ENCODE measurements at places on chromosomes 2 and 18.
A peak's percentile ranks its signal among the peaks of the same experiment; 100 is the strongest.

- no peak for DNase-seq
Measured at GRCh38 chr2:9613291-9613690, 17.5 kb downstream of the YWHAQ start.

- DNase-seq, result no peak
Measured at GRCh38 chr2:231926761-231927565, 767 bp upstream of the NPPC start.

- no peak for DNase-seq
Measured at GRCh38 chr2:158493458-158493857, 36.7 kb downstream of the PKP4 start.

DNA sequence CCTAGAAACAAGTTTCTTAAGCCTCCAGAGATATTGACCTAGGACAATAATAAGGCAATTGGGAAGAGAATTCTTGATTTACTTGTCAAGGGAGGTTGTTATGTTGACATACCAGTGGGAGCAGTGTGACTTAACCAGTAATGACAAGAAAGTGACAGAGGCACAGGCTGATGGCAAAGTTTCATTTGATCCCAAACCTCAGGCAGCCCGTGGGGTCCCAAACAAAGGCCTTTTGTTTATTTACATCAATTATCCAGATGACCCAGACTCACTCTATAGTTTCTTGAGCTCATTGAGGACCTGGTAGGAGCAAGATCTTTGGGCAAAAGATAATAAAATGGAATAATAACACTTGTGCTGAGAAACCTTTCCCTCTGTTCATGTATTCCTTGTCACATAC, 336.8 kb downstream of the ARL6IP6 start:
- no peak for DNase-seq

DNA sequence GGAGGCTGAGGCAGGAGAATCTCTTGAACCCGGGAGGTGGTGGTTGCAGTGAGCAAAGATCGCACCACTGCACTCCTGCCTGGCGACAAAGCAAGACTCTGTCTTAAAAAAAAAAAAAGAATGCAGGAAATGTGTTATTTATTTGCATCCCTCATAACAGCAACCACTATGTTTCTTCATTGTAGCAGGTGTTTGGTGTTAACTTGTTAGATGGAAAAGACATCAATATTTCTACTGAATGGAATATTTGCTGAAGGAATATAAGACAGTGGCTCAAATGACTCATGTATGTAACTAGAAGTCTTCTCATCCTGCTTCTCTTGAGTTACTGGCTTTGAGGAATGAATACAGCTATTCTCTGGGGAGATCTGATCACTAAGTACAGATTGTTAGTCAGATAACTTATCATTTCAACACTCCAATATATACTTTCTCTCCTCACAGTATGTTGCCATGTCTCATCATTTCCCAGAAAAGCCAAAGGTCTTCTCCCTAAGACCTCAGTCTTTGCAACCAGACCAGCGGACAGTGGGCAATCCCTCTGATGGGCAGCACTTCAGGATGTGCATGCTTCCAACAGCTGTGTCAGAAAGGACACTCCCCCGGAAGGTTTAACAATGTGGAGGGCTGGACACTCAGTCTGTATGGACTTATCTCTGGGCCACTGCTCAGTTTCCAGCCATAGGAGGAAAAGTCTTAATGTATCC, 104.4 kb upstream of the STK17B start:
- no peak for DNase-seq

DNA sequence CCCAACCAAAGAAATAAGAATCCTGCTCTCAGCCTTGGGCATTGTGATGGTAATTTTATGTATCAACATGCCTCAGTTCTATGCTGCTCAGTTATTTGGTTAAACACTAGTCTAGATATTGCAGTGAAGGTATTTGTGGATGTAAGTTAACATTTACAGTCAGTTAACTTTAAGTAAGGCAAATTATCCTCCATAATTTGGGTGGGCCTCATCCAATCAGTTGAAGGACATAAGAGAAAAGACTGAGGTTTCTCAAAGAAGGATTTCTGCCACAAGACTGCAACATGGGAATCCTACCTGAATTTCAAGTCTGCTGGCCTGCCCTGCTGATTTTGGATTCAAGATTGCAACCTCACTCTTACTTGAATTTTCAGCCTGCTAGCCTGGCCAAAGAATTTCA, 975.5 kb upstream of the ACVR2A start:
- no peak for DNase-seq

GRCh38 chr2:231769170-231770136, 11.6 kb downstream of the PDE6D start:
- no peak for DNase-seq

DNA sequence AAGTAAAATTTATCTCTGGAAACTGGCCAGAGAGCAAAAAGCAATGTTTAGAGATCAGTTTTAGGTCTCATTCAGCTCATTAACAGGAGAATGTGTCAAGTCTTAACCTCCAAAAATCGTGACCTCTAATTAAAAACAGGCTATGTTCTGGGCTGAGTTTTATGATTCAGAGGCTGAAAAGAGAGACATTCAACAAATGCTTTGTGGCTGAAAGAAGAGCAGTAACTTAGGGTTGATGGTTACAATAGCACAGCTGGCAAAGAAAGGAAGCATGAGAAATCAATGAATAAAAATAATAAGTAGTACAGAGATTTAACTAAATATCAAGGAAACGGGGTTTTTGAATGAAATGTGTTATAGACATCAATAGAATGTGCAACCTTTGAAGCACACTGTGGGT, 13.1 kb downstream of the TGIF1 start:
- DNase-seq, result no peak

DNA sequence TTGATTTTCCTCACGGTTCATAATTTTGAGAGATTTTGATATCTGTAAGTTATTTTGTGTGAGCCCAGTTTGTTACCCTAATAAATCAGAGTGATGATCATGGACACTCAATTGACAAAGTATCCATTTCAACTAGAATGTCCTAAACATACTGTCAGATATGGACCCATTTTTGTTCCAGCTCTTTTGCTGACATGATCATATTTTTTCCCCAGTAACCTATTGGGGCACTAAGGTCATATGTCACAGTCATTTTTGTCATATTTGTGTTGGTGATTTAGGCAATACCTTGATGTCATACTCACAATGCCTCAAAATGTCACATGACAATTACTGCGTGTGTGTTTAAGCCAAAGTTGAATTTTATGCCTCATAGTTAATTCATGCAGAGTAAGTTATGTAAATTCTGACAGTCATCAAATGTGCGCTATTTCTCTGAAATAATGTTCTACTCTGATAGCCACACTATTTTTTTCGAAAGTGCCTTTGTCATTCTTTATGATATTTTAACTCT, 218.7 kb downstream of the ARHGAP15 start:
- DNase-seq, result no peak

DNA sequence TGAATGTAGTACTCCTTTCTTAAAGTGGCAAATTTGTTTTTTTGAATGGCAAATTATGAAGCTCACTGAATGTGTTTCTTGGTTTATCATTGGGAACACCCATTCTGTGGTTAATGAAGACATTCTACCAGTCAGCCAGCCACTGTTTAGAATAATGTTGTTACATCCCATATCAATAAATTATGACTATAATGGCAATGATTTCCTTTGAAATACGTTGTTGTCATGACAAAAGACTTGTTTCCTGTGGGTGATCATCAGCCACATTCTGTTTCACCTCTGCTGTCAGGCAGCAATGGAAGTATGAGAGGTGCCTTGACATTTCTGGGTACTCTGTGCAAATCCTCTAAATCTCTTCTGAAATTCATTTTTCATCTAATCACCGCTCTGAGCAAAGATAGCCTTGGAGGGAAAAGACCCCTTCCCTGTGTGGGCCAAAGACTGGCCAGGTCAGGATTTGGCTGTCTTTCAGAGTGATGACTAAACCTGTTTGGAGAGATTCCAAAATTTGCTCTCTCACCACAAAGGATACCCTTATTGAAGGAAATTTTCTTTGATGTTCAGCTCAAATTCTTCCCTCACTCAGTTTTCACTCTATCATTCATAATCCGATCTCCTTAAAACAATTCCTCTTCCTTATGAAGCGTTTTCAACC, 869.2 kb downstream of the BCL11A start:
- no peak for DNase-seq

GRCh38 chr2:72276356-72276755, 128.7 kb upstream of the CYP26B1 start:
- no peak for DNase-seq

DNA sequence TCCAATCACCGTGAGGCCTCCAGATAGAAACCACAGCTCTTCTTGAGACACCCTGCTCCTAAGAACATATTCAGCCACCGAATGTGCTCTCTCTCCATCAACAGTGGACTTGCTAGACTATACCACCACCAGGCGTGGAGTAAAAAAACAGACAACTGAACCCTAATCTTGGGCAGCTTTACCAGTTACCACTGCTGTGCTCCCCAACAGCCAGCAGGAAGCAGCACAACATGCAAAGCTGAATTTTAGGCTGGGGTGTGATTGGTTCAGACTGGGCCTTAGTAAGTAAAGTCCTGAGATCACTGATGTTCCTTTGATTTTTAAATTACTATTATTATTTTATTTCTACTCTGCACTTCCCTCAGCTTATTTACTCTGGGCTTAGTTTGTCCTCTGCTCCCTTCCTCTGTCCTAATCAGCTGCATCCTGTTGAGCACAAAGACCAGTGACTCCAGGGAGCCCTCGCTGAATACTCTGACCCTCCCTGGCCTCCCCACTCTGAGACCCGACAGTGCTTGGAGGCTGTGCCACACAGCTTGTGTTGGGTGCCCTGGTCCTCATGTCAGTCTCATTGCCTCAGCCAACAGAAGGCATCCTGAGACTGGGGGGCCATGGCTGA, 21.9 kb downstream of the MRPL35 start:
- peak; percentile 17 for DNase-seq

DNA sequence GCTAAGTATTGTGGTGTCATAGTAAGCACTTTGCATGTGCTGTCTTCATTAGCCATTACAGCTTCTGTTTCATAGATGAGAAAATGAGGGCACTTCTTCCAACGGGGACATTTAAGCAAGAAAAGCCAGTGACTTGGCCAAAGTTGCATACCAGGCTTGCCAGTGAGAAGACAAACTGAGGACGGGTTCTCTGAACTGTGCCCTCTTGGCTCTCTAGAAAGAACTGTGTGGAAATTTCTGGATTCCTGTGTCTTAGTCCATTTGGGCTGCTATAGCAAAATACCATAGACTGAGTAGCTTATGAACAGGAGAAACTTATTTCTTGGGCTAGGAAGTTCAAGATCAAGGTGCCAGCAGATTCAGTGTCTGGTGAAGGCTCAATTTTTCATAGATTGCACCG, 13.3 kb downstream of the CTIF start:
- no peak for DNase-seq

GRCh38 chr2:179606141-179606540, 255.3 kb downstream of the ZNF385B start:
- DNase-seq, result no peak

GRCh38 chr2:168462543-168463045, 6.5 kb downstream of the CERS6 start:
- no peak for DNase-seq

DNA sequence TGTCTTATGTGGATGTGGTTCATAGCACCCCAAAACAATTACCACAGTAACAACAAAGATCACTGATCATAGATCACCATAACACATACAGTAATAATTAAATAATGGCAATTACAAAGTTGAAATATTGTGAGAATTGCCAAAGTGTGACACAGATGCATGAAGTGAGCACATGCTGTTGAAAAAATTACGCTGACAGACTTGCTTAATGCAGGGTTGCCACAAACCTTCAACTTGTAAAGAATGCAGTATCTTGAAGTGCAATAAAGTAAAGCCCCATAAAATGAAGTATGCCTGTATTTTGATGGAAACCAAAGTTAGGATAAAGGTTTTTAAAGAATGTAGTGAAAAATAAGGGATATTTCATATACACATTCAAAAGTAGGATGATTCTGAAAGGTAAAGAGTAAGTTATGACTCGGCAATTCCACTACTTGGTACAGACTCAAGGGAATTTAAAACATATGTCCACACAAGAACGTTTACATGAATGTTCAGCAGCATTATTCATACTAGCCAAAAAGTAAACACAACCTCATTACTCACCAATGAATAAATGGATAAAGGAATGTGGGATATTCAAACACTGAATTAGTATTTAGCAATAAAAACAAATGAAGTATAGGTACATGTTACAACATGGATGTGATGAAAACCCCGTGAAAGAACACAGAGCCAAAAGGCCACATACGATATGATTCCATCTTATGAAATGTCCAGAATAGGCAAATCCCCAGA, 61.6 kb downstream of the SCN9A start:
- DNase-seq, result no peak

GRCh38 chr2:198763793-198764192, 693.9 kb downstream of the SATB2 start:
- no peak for DNase-seq

DNA sequence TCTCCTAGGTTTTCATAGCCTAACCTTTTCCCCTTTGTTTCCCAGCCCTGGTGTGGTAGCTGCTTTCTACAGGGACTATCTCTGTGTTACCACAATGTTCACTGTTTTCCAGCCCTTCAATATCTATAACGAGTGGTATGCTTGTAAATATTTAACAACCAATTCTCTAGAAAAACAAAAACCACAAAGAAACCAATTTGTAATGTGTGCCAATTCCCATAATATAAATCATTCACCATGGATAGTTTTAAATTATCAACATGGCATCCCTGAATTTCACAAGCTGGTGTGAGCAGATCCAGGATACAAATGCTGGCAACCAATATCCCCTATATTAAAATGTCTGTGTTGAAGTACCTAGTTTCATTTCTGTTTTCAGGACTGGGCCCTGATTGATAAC, 207.5 kb upstream of the FBXO11 start:
- DNase-seq, result no peak

- peak; percentile 29 for DNase-seq
Measured at GRCh38 chr2:181677912-181678586, 2.3 kb downstream of the NEUROD1 start.

DNA sequence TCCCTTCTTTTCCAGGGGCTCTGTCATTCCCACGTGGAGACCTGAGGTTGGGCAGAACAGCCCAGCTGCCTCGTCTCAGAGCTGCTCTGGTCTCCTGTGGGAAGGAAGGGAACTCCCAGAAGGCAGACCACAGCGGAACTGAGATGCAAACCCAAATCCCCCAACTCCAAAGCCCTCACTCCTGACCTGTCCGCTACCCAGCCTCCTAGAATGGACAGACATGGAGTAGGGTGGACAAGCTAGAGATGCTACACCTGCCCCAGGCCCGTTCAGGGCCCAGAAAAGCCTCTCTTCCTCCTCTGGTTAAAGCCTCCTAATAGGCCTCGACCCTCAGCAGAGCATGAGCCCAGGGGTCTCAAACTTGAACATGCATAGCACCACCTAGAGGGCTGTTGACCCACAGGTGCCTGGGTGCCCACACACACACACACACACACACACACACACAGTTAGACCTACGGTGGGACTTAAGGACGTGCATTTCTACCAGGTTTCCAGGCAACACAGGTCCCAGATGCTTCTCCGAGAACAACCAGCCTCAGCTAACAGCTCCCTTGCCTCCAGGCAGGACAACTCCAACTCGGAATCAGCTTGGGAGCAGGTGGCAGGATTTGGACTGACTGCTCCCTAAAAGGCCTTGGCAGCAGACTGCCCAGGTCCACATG, 93.5 kb downstream of the TNS1 start:
- DNase-seq, result no peak

DNA sequence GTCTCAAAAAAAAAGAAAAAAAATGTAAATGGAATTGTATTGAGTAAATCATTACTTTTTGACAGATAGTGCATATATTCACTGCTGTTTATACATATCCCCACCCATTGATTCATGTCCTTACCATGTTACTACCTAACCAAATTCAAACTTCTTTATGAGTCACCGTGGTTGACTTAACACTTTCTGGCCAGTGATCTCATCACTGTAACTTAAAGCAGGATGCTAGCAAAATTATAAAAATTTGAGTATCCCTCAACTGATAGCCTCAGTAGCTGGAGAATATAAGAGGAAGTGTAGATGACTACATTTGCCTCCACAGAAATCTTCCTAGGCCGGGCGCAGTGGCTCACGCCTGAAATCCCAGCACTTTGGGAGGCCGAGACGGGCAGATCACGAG, 13.4 kb downstream of the CNOT9 start:
- DNase-seq, result no peak
